ENCODE measurements at places on chromosomes 6 and 20.
A peak's percentile ranks its signal among the peaks of the same experiment; 100 is the strongest.

DNA sequence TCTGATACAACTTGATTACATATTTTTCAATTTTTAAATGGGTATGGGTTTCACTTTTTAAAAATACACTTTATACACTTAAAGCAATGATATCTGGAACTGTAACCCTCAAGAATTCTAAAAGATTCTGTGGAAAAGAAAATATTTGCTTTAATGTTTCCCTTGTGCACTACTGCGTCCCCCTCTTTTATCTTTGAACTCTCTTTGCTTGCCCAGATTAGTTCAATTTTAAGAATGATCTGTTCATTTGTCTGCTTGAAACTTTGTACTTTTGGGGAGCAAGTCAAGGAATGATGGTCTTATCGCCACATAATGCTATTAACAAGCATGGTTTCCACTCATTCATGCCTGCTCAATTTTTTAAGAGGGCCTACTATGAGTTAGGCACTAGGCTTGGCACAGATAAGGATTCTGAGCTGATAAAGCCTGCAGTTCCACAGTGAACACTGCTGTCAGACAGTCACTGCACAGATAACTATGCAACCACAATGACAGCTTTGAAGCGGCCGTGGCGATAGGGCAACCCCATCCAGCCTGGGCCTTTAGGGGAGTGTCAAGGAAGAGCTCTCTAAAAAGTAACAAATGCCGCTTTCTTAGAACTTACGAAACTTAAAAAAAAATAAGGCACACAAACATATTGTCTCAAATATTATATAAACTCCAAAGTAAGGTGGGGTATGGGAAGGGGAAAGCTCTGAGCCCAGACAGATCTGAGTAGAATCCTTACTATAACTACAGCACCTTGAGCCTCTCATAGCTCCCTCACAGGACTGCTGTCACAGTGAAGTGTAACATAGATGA lies 29.7 kb downstream of the FYN start:
- no peak for DNase-seq

DNA sequence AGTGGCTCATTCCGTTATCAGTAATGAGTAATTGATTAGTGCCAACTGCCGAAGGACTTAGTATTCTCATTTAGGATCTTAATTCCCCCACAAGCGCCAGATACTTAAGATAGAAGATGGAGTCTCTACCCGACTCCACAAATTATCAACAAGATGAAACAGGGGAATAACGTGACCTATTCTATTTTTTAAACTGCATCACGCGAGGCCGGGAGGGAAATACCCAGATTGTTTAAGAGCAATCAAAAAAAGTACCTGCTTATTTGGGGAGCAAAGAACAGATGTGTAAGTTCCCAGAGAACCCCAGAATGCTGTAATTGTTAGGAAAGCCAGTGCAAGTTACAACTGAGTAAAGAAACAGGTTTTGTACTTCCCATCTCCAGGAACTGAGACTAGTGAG lies 1.1 kb upstream of the MAP3K5 start:
- DNase-seq: no peak

GRCh38 chr6:64252256-64252655 lies 616.7 kb downstream of the PHF3 start:
- no peak for DNase-seq

DNA sequence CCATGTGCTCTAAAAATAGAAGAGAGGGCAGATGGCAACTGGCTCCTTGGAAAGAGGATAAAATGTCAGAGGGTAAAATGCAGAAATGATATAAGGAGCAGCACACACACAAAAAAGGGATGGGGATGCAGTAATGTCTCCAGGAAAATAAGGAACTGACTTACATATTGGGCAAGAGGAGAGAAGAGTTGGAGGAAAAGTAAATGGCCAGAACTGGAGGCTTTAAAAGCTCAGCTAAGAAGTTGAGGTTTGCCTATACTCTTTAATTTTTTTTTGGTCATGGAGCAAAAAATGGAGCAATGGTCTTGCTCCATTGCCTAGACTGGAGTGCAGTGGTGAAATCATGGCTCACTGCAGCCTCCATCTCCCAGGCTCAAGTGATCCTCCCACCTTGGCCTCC lies 93.7 kb downstream of the SULF2 start:
- no peak for DNase-seq

GRCh38 chr6:143792402-143793279 lies 50.5 kb upstream of the LTV1 start:
- no peak for DNase-seq

- DNase-seq: no peak
These were observed 20.1 kb downstream of the FRMD1 start for GRCh38 chr6:168058691-168059551.

GRCh38 chr6:79377047-79377446 lies 142.6 kb upstream of the HMGN3 start:
- DNase-seq: no peak

GRCh38 chr20:32820698-32821377 lies 1.1 kb downstream of the MAPRE1 start:
- no peak for DNase-seq

DNA sequence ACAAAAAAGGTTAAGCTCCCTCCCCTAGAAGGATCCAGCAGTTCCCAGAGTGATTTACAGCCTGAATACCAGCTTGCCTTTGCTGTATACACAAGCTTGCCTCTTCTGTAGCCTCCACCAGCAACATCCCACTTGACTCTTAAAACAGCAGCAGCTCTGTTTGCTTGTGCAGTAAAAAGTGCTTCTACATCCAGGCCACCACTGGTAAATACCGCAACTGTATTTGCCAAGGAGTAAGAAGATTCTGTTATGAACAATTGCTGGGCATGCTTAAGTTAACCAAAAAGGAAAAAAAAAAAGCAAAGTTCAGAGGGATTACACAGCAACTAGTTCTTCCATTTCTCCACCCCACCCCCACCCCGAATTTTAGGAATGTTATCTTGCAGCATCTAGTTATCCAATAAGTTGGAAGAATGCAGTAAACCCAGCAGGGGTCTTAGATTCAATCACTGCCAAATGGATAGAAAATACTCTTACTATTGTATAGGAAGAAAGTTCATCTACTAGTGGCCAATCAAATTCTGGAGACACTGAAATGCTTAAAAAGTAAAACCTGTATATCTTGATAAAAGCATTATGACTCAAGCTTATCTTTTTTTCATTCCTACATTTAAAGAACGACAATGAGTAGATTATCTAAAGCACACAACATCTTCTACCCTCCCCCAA lies 4.8 kb downstream of the SALL4 start:
- no peak for DNase-seq

GRCh38 chr6:24743265-24743943 lies 24.4 kb upstream of the C6orf62 start:
- DNase-seq: no peak

- no peak for DNase-seq
These were observed 174.7 kb upstream of the PROKR2 start for GRCh38 chr20:5491455-5491854.

- no peak for DNase-seq
These were observed 12.2 kb upstream of the SHLD1 start for GRCh38 chr20:5737966-5738365.

DNA sequence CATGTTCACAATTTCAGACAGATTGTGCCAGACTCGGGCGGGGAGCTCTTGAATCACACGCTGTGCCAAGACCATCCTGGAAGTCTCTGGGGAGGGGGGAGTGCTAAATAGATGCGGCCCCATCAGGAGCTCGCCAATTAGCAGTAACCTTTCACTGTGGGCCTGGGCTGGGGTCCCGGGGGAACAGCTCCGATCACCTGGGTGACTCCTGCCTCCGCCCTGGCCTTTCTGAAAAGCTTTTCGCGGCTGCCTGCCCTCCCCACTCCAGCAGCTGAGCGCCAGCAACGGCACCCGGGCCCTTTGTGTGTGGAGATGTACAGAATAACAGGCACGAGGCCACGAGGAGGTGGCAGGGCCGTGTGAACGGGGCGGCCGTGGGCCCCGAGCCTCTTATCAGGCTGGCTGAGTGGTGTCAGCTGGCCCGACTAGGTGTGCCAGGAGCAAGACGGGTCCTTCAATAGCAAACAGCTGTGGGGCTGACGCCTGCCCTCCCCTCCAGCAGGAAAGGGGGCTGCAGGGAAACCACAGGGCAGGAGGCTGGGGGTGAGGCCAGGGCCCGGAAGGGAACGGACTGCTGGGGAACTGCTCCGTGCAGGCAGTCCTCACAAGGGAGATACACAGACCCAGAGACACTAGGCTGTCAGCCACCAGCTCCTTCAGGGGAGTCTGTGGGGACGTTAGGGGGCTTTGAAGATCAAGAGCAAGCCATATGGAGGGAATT lies 56.8 kb downstream of the NOL4L start:
- DNase-seq: no peak

- DNase-seq: no peak
These were observed 910 bp upstream of the ADTRP start for GRCh38 chr6:11779329-11780096.

GRCh38 chr20:48823960-48824498 lies 3.8 kb downstream of the PREX1 start:
- DNase-seq: no peak

DNA sequence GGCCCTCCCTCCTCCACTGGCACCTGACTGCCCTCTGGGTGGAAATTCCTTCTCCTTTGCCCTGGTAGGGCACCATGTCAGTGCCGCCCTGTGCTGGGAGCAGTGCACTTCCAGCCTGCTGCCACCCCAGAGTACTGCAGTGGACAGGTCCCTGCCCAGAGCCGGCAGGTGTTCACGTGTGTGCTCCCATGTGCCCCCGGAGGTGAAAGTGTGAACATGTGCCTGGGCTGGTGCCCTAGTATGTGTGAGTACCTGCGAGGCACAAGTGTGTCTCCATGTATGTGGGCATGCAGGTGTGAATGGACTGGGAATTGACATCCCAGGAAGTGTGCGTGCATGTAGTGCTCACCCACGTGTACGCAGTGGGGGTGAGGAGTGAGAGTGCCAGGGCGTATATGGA lies 29.4 kb downstream of the SDCBP2 start:
- peak; percentile 19 for DNase-seq

DNA sequence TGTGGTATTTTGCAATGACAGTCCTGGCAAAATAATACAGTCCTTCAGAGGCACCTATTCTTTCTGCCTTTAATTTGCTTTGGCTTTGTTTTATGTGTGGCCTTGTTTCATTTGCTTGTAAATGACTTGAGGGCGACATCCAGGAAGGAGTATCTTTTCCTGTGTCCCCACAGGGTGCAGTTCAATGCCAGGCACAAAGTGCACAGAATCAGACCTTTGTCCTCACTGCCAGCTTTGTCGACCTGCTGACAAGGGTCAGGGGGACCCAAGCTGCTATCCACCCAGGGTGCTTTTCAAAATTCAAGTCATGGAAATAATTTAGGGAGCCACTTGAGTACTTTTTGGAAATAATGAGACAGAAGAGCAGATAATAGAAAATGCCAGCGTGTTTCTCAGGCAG lies 37.0 kb upstream of the CDKN1A start:
- DNase-seq: no peak

- DNase-seq: no peak
These were observed 81.3 kb upstream of the BMP2 start for GRCh38 chr20:6686171-6686570.

- DNase-seq: no peak
These were observed 96.9 kb upstream of the BHLHE23 start for GRCh38 chr20:63103402-63104311.

DNA sequence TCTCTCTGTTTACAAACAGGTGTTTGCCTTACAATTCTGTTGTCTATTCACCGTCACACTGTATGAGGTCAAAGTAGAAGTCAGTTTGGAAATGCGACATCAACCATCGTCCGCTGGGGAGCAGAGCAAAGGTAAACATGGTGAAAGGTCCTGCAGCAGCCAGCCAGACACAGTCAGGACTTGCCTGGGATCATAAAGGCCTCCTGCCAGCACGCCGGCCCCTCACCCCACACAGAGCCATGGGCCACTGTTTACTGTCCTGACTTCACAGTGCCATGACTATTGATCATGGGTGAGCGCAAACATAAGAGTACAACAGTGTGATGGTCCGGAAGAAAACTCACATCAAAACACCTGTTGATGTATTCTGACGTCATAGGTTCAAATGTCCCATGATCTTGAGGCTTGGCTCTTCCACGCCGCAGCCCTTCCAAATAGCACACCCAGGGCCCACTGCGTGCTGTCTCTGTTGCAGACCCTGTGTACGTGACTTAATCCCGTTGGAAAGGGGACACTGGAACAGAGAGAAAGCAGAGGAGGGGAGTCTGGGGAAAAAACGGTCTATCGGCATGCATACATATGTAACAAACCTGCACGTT lies 16.9 kb upstream of the PPP1R3G start:
- no peak for DNase-seq

GRCh38 chr6:147227770-147228320 lies 23.6 kb downstream of the STXBP5 start:
- DNase-seq: no peak

- DNase-seq: no peak
These were observed 106.0 kb downstream of the SYCP2 start for GRCh38 chr20:59827138-59828056.

DNA sequence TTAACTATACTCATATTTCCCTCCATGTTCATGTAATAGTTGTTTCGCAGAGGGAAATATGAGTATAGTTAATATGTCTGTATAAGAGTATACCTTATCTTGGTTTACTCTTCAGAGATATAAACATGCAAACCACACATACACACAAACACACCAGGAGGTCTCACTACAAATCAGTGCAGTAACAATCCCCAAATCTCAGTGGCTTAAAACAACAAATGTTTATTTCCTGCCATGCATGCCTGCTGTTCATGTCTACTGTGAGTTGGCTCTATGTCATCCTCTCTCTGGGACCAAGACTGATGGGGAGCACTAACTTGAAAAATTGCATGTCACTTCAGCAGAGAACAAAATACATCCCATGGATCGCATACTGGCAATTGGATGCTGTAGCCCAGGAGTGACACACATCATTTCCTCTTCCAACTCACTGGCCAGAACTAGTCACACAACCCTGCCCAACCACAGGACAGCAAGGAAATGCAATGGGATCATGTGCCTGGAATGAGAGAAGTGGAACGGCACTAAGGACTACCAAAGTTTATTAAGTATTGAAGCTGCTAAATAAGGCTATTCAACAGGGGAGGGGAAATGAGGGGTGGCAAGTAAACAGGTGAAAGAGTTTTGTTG lies 89.0 kb upstream of the DTNBP1 start:
- no peak for DNase-seq

DNA sequence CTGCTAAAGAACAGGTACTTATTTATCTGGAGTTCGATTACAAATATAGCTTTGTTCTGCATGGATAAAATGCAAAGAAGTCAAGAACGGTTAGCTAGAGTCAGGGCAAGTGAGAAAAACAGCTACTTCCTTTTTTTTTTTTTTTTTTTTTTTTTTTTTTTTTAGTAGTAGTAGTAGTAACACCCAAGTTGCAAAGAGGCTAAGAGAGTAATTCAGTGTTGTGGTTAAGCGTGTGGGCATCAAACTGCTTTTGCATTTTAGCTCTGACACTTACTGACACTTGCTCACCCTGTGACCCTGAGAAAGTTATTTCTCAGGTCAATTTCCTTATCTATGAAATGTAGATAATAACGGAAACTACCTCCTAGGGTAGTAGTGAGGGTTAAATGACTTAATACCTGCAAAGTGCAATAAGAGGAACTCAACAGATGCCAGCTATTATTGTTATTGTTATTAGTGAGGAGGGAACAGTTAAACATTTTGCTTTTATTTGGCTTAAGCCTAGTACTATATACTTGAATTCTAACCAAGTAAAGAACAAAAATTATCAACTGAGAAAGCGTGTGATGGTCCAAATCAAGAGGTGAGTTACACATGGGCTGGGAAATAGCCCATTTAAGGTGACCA lies 86.7 kb upstream of the BACH2 start:
- no peak for DNase-seq
